ENCODE measurements at places on chromosomes 7 and 10. TPM values are rescaled to one million over a fixed set of nuclear protein-coding genes. Genes with fewer than 3 reads are reported as not detected.

GRCh38 chr10:129622291-129622690 lies 155.2 kb downstream of the MGMT start:
- DNase-seq = no peak

- DNase-seq = no peak
Observed at GRCh38 chr7:42991913-42992591, 59.9 kb downstream of the MRPL32 start.

GRCh38 chr7:2003451-2003930 lies 229.3 kb downstream of the MAD1L1 start:
- no peak for DNase-seq

DNA sequence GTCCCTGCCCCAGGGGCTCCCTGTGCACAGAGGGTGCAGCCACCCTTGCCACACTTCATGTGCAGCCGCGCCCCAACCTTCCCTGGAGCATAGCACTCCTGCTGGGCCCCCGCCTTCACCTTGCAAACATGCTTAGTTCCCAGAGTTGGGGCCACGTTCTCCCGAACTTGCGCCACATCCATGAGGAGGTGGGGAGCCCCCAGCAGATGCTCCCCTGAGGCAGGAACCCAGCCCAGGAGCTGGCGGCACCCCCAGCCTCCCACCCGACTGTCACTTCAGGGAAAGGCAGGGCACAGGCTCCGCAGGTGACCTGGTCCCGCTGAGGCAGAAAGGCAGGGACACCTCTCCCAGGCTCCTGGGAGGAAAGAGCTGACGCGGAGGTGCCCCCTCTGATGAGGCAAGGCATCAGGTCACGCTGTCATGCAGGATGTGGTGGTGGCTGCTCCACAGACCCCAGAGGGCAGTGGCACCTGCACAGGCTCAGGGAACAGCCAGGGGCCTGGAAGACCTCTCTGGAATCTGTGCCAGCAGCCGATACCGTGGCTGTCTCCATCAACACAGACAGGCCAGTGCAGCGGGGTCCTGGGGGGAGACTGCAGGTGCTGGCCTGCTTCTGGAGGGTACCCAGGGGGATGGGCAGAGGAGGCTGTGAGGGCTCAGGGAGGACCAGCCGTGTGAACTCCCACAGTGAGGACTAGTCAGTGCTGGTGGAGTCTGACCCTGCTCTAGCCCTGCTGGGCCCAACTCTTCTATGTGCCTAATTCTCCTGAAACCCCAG lies 221.3 kb downstream of the MAD1L1 start:
- DNase-seq = no peak

ACBD7 gene
- polyA plus RNA-seq = 7.1 TPM

DNA sequence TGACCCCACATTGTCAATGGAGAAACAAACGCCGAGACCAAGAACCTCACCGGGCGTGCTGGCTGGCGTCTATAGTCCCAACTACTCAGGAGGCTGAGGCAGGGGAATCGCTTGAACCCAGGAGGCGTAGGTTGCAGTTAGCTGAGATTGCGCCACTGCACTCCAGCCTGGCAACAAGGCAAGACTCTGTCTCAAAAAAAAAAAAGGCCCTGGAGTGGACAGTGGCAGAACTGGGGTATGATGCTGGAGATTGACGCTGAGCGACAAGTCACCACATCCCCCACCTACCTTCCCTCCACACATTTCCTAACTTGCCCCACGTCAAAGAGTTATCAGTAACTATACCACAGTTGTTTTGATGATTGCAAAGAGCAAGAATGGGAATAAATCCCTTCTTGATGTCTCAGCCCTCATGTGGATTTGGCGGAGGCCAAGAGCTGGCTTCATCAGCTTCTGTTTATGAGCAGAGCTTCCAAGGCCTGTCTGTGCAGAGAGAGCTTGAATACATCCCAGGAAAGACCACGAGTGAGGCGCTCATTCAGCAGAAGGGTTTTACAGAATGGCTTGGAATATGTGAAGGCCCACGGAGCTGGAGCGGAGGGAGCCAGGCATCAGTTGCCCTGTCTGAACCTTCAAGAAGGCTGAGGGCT lies 28.0 kb upstream of the TNS3 start:
- no peak for DNase-seq

DNA sequence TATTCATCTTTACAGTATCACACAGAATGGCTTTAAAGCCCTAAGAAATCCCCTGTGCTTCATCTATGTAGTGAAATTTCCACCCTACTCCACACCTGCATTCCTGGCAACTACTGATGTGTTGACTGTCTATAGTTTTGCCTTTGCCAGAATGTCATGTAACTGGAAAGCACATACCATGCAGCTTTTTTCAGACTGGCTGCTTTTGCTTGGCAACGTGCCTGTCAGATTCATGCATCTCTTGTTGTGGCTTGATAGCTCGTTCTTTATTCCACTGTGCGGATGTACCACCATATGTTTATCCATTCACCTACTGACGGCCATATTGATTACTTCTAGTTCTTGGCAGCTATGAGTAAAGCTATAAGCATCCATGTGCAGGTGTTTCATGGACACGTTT lies 30.6 kb downstream of the RBM17 start:
- no peak for DNase-seq

GRCh38 chr7:81173766-81174281 lies 255.0 kb upstream of the SEMA3C start:
- no peak for DNase-seq

DNA sequence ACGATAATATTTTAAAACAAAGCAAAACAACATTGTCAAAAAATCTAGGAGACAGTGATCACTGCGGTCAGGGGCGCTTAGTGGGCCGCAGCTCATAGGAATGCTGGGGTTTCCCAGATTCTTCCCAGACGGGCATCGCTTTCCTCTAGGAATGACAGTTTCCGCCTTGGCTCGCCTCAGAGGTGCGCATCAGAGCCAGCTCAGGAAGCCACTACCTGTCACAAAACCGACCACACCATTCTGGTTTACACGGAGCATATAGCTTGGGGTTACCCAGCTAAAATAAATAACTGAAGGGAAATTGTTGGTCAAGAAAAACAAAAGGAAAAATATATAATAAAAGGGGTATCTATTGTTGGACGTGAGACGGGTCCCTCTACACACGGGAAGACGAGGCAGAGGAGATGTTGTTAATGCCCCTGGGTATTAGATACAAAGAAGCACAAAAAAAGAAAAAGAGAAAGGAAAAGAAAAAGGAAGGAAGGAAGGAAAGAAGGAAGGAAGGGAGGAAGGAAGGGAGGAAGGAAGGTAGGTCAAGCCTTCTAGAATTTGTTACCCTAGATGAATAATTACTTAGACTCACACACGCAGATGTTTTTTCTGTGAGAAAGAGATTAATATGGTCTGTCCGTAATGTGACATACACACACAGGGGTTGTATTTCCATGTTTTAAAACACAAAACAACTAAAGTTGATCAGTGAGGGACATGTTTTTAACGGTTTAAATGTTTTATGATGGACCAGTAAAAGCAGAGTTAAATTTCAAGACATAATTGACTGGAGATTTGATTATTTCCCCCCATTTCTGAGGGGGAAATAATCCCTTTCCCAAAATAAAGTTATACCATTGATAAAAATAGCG lies 292.4 kb upstream of the NFE2L3 start:
- no peak for DNase-seq

- no peak for DNase-seq
Observed at GRCh38 chr7:155166673-155167370, 96.7 kb downstream of the HTR5A start.

DNA sequence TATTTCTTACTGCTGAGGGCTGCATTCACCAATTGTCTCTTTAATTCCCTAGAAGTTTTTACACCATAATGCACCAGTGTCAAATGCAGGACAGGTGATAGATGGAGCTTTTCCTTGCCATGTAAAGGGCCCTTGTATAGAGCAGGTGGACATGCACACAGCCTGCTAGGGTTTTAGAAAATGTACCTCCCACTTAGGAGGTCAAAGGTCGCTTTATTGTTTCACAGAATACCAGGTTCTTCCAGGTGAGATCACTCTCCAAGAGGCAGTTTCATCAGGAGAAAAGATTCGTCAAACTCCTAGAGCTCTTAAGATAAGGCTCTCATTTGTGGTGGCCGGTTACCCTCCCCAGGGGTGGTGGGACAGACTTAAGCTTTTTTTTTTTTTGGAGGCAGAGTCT lies 215.8 kb downstream of the PHTF2 start:
- no peak for DNase-seq

- DNase-seq = no peak
Observed at GRCh38 chr10:77317221-77317620, 320.4 kb downstream of the KCNMA1 start.

PTPRE gene
- polyA plus RNA-seq = 6.0 TPM
